Activated B cell treated with CpG ODN at 0.5 μM for 24 hours (primary cell): ENCODE measurements at places on chromosomes 16 and 17.

GRCh38 chr17:29357821-29358232 lies 32.3 kb upstream of the TAOK1 start:
- no peak overlapping the region for H3K27ac ChIP-seq
- H3K36me3 ChIP-seq = no peaks in the 10 kb centered on the region
- no peaks in the 10 kb centered on the region for H3K27me3 ChIP-seq
- no peak for DNase-seq
- no peak overlapping the region for H3K4me3 ChIP-seq
- peaks cover 2% of the 10 kb centered on the region for H3K4me1 ChIP-seq

- no peaks in the 10 kb centered on the region for H3K36me3 ChIP-seq
- H3K27ac ChIP-seq = peak overlapping the region; percentile 50
- peak overlapping the region; percentile 62 for H3K4me3 ChIP-seq
- H3K4me1 ChIP-seq = peaks cover 17% of the 10 kb centered on the region
Observed at GRCh38 chr17:76121932-76122430, 18.4 kb upstream of the EXOC7 start.

GRCh38 chr17:68910251-68910705 lies 44.9 kb downstream of the ABCA8 start:
- no peak overlapping the region for H3K4me3 ChIP-seq
- H3K36me3 ChIP-seq = no peaks in the 10 kb centered on the region
- DNase-seq = no peak
- H3K4me1 ChIP-seq = peaks cover 2% of the 10 kb centered on the region
- H3K27ac ChIP-seq = no peak overlapping the region
- H3K27me3 ChIP-seq = peaks cover 6% of the 10 kb centered on the region

- no peak for DNase-seq
- H3K27ac ChIP-seq = no peak overlapping the region
- peaks cover 10% of the 10 kb centered on the region for H3K4me1 ChIP-seq
- H3K36me3 ChIP-seq = peaks cover 3% of the 10 kb centered on the region
- no peaks in the 10 kb centered on the region for H3K27me3 ChIP-seq
- no peak overlapping the region for H3K4me3 ChIP-seq
Observed at GRCh38 chr16:75558846-75559401, 2.9 kb upstream of the TMEM231 start.

DNA sequence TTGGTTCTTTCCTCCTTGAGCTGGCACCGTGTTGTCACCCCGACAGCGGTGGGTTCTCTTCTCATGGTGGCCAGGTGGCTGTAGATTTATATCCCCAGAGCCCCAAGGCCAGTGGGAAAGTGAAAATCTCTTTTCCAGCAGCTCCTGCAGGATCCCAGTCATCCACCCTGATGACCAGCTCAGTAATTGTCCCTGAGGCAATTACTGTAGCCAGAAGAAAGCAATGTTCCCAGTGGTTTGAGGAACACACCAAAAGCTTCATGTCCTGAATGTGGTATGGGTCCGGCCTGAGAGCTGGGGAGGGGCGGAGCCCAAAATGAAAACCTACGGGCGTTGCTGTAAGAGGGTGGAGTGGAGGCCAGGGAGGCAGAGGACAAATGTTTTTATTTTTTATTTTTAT lies 69.0 kb downstream of the WSB1 start:
- no peak overlapping the region for H3K4me3 ChIP-seq
- no peak for DNase-seq
- no peak overlapping the region for H3K27ac ChIP-seq
- no peaks in the 10 kb centered on the region for H3K36me3 ChIP-seq
- no peaks in the 10 kb centered on the region for H3K4me1 ChIP-seq

DNA sequence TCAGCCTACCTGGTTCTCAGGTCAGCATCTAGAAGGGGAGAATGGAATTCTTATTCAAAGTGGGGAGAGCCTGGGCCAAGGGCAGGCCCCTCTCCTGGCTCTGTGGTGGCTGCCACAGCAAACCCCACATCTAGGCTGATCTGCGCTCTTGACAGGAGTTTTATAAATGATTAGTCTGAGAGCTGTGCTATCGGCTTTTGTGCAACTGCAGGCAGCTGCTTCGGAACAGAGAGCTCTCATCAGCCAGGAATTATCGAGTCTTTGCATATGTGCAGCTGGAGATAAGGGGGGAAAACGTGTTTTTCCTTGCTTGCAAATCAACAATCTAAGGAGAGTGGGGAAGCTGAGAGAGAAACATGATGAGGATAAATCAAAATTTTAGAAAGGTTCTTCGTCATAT lies 91.7 kb downstream of the HS3ST3A1 start:
- H3K27me3 ChIP-seq = no peaks in the 10 kb centered on the region
- no peaks in the 10 kb centered on the region for H3K36me3 ChIP-seq
- no peak overlapping the region for H3K27ac ChIP-seq
- H3K4me3 ChIP-seq = no peak overlapping the region
- no peak for DNase-seq

- H3K4me1 ChIP-seq = no peaks in the 10 kb centered on the region
- no peaks in the 10 kb centered on the region for H3K27me3 ChIP-seq
- peaks cover 20% of the 10 kb centered on the region for H3K36me3 ChIP-seq
- DNase-seq = no peak
- H3K27ac ChIP-seq = no peak overlapping the region
Observed at GRCh38 chr17:78057113-78057740, 71.3 kb downstream of the TMC6 start.

DNA sequence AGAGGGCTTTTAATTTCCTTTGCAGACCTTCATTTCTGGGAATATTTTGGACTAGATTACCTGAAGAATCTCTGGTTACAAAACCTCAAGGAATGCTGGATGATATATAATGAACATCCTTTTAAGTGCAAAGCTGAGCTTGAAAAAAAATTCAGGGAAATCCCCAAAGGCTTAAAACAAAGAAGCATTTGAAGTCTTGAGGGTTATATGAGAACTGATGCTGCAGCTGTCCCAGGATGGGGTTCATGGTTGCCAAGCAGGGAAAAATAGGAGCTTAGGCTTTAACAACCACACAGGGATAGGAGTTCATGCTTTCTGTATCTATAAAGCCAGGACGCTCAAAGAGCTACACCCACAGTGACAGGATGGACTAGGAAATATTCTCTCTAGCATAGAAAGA lies 150.4 kb upstream of the IRX5 start:
- no peaks in the 10 kb centered on the region for H3K4me1 ChIP-seq
- no peak overlapping the region for H3K27ac ChIP-seq
- no peak overlapping the region for H3K4me3 ChIP-seq
- DNase-seq = no peak

- H3K27ac ChIP-seq = peak overlapping the region; percentile 16
- no peaks in the 10 kb centered on the region for H3K36me3 ChIP-seq
- no peaks in the 10 kb centered on the region for H3K27me3 ChIP-seq
- DNase-seq = no peak
Observed at GRCh38 chr17:57498443-57498842, 242.1 kb downstream of the MSI2 start.

DNA sequence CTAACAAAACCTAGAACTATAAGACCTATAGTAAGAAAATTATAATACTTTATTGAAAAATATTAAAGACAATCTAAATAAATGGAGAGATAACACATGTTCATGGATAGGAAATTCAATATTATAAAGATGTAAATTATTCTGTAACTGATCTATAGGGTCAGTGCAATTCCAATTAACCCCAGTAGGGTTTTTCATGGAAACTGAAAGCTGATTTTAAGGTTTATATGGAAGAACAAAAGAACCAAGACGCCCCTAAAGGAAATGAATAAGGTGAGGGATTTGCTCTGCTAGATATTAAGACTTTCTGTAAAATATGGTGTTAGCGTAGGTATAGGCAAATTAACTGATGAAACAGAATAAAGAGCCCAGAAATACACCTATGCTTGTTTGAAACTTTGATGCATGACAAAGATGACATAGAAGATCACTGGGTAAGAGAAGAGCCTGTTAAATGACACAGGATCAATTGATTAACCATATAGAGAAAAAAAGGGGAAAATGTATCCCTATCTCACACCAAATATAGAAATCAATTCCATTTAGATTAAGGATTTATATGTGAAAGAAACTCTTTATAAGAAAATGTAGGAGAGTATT lies 3.0 kb downstream of the ICAM2 start:
- peaks cover 88% of the 10 kb centered on the region for H3K4me1 ChIP-seq
- H3K27me3 ChIP-seq = no peaks in the 10 kb centered on the region
- no peak for DNase-seq
- H3K36me3 ChIP-seq = peaks cover 13% of the 10 kb centered on the region
- H3K4me3 ChIP-seq = peak overlapping the region; percentile 65
- peak overlapping the region; percentile 73 for H3K27ac ChIP-seq
